ENCODE measurements at places on chromosomes 2 and 18.

GRCh38 chr2:144890828-144891227 lies 370.9 kb upstream of the ZEB2 start:
- peak; percentile 11 for DNase-seq
- H3K4me3 ChIP-seq, result no peak overlapping the region
- H3K27ac ChIP-seq, result no peak overlapping the region
- H3K4me1 ChIP-seq, result no peaks in the 10 kb centered on the region
- H3K27me3 ChIP-seq, result no peaks in the 10 kb centered on the region

- no peaks in the 10 kb centered on the region for H3K36me3 ChIP-seq
- no peaks in the 10 kb centered on the region for H3K27me3 ChIP-seq
- H3K4me3 ChIP-seq, result no peak overlapping the region
- DNase-seq, result no peak
- H3K27ac ChIP-seq, result no peak overlapping the region
Observed at GRCh38 chr18:61348230-61348629, 15.0 kb downstream of the CDH20 start.

DNA sequence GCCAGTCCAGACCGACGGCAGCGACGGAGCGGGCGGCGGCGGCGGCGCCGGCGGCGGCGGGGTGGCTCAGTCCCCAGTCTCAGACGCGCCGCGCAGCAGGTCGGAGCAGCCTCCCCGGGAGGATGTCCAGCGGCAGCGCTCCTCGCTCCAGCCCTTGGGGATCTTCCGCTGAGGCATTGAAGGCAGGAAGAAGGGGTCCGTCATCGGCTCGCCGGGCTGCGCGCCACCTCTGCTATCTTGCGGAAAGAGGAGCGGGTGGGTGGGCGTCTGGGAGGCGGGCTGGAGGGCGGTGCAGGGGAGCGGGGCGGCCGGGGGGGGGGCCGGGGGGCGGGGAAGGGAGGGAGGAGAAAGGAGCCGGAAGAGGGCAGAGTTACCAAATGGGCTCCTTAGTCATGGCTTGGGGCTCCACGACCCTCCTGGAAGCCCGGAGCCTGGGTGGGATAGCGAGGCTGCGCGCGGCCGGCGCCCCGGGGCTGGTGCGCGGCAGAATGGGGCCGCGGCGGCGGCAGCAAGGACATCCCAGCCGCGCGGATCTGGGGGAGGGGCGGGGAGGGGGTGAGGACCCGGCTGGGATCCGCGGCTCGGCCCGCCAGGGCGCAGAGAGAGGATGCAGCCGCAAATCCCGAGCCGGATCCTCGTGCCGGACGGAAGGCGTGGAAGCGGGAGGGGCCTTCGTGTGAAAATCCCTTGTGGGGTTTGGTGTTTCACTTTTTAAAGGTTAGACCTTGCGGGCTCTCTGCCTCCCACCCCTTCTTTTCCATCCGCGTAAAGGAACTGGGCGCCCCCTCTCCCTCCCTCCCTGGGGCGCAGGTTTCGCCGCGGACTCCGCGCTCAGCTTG lies at the start of gene NETO1:
Gene NETO1, minus strand, starts transcription at position 242 of the 839 bp plus-strand sequence. CDS start 696 bp downstream, outside the sequence.
- H3K4me3 ChIP-seq, result no peak within 1 kb of the TSS
- no peaks in the 10 kb centered on the region for H3K36me3 ChIP-seq
- H3K27me3 ChIP-seq, result peaks cover 37% of the 10 kb centered on the region
- no peaks in the 10 kb centered on the region for H3K4me1 ChIP-seq
- DNase-seq, result peak; percentile 35

GRCh38 chr2:241120440-241120839 lies 18.4 kb upstream of the MTERF4 start:
- H3K27me3 ChIP-seq, result no peaks in the 10 kb centered on the region
- no peaks in the 10 kb centered on the region for H3K4me1 ChIP-seq
- no peak for DNase-seq
- H3K4me3 ChIP-seq, result no peak overlapping the region
- no peak overlapping the region for H3K27ac ChIP-seq

DNA sequence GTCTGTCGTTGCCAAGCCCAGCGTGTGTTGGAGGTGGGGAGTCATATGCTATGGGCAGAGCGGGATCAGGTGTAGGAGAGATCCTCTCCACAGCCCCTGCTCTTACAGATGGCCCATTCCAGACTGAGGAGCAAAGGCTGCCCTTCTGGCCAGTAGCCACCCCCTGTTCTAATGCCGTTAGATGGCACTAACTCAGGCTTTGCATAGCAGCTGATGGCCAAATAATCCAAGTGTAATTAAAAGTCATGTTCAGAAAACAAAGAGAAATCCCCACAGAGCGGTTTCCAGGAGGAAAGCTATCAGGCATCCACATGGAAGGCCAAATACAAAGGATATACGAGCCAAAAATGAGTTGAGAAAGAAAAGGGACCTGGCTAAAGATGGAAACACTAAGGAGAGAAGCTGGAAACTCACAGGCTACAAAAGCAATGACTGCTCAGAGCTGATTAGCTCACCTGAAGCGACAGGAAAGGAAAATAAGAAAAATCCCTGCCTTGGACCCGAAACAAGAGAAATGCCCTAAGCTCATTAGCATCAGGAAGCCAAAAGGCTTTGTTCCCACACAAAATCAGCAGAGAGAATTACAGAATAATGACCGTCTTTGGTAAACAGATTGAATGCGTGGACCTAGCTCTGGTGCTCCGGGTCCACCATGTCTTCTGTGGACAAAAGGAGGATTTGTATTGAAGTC lies 1002.4 kb upstream of the KLHL29 start:
- no peaks in the 10 kb centered on the region for H3K4me1 ChIP-seq
- no peaks in the 10 kb centered on the region for H3K27me3 ChIP-seq
- no peak for DNase-seq
- no peaks in the 10 kb centered on the region for H3K36me3 ChIP-seq
- H3K4me3 ChIP-seq, result no peak overlapping the region

DNA sequence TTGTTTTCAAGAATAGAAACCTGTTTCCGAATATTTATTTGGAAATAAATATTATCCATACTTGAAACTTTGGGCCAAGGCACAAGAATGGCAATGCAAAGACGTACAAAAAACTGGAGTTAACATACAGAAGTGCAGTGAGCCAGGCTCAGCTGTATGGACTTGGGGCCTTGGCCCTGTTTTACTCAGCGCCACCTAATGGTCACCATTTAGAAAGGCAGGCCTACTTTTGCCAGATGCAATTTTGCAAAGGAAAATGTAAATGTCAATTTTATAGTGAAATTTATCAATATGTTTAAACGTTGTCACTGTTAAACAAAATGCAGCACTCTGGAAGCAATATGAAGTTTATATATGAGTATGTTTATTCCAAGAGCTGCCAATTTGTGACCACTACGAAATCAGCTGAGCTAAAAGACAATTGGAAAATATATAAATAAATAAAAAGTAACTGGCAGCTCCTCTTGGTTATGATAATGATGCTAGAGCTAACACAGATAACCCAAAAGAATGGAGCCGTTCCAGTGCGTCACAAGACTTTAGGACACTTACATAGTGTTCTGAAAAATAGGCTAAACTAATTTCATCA lies 155.0 kb downstream of the ARHGAP15 start:
- H3K27ac ChIP-seq, result no peak overlapping the region
- DNase-seq, result peak; percentile 16
- H3K4me1 ChIP-seq, result no peaks in the 10 kb centered on the region
